HCT116 (cell line): ENCODE measurements at places on chromosomes 16 and 17.
A peak's percentile ranks its signal among the peaks of the same experiment; 100 is the strongest.

GRCh38 chr17:2365132-2365531, 27.8 kb downstream of the SGSM2 start:
- no peak for DNase-seq

DNA sequence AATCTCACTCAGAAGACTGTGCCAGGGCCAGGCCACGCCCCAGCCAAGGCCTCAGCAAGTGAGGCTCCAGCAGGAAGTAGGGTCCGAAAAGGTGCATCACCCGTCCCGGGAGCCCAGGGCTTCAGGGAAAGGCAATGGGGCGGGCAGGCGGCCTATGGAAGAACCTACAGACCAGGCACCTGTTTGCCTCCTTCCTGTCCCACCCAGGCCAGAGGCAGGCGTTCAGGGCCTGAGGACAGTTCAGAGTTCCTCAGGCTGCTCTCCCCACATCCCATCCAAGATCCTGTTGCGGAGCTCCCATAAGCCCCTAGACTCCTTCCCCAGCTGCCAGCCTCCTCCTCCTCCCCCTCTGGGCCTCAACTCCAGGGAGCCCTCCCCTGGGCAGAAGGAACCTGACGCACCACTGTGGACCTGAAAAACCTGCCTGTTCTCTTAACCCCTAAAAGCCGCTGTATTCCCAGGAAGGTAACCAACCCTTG, 2.3 kb downstream of the CLUH start:
- DNase-seq, result no peak

GRCh38 chr17:80632046-80632581, 87.5 kb downstream of the RPTOR start:
- DNase-seq, result no peak

DNA sequence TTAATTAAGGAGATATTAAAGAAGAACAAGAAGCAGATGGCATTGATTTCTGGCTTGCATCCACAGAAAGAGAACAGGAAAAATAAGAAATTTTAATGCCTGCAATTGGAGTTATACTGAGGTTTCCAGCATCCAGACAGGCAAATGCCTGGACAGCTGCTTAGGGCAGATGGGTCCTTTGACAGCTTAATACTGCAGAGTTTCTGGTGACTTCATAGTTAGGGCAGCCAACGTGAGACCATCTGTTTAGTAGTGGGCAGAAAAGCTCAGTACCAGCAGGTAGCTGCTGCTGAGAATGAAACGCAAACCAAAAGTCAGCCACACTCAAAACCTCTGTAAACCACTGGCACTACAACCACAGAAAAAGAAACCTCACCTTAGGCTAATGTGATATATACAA, 109.8 kb downstream of the CDK5R1 start:
- DNase-seq, result no peak

DNA sequence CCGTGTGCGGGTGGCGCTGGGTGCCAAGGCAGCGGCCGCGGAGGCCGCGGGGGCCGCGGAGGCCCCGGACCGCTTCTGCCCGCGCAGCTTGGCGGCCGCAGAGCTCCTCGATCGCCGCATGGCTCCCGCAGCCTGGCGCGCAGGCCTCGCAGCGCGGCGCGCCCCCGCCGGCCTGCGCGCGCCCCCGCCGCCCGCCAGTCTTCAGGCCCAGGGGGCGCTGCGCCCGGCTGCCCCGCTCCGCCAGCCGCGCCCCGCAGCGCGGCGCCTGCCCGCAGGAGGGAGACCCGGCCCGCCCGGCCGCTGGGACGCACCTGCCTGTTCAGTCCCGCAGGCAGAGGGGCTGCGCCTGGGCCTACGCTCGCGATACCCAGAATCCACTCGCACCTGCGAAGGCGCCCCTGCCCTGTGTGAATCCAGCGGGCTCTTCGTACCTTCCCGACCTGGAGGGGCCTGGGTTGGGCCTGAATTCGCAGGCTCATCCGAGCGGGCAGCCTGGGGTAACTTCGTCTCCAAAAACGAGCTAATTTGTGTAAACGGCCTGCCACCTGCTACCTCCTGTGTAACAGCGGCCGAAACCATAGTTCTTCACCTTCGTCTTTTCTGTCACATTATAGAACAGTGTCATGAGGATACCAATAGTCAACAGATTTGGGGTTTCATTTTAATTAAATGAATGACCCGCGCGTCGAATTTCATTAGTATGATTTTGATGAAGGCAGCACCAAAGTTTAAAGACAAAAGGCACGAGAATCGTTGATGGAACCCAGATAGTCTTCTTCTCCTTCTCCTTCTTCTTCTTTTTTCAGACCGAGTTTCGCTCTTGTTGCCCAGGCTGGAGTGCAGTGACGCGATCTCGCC, at the start of gene CENPV:
TSS of gene CENPV (minus strand) at position 153 of the 858 bp plus-strand sequence. CDS start at position 120, 33 bp downstream.
- DNase-seq, result peak; percentile 41

DNA sequence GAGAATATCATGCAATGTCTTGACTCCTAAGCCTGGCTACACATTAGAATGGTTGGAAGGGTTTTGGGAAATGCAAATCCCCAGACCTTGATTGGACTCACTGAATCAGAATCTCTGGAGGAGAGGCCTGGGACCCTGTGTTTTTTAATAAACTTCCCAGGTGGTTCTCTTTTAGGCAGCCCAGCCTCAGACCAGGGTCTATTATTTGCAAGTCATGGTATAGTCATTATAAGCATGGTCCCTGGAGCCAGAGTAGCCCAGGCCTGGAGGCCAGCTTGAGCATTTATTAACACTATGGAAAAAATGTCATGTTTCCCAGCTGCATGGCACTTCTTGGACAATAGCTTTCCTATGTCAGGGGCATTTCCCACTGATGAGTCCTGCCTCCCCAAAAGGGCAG, 266.9 kb downstream of the NPIPA8 start:
- no peak for DNase-seq

DNA sequence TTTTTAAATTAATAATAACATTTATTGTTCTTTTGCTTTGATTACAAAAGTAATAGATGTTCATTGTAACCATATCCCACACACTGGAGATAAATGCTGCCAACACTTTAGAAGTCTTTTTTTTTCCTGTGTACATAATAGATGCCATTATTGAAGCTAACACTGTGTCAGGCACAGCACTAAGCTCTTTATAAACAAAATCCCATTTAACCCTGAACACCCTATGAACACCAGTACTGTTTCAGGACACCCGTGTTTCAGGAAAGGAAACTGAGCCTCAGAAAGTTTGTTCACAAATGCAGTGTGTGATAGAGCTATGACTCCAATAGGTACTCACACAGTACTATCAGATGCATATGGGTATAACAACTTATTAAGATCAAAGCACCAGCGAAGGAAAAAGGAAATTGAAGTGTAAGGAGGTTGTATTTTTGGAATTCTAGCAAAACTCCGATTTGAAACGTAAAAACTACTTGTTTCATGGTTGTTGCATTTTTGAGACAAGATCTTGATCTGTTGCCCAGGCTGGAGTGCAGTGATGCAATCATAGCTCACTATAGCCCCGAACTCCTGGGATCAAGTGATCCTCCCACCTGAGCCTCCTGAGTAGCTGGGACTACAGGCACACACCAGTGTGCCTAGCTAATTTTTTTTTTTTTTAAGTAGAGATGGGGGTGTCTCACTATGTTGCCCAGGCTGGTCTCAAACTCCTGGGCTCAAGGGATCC, 2.0 kb upstream of the KIFC3 start:
- no peak for DNase-seq

GRCh38 chr17:948284-948852, 31.2 kb downstream of the NXN start:
- no peak for DNase-seq

GRCh38 chr16:12551946-12552345, 251.7 kb downstream of the CPPED1 start:
- no peak for DNase-seq
